Stimulated activated memory B cell treated with anti-CD40 and anti-IgM and Interleukin-4, amounts not matched to agents 10 μg/mL and 1 μg/mL and 100 μg/mL, for 72 hours (primary cell): ENCODE measurements at places on chromosomes 5 and 9.
A peak's percentile ranks its signal among the peaks of the same experiment; 100 is the strongest.

DNA sequence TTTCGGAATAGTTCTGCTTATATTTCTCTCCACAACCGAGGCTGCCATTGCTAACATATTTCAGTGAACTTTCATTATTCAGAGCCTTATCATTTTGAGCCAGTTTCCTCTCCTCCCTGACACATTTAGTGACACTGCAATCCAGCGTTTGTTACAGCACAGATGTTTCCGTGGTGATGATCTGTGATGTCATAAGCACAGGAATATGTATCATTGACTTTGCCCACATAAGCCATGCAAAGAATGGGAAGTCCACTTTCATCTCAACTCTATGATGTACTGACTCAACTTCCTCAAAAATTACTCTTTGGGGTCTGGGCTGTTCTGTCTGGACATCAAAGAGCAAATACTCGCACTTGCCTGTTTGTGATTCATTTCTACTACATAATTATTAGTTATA, 291.8 kb downstream of the EBF1 start:
- no peak overlapping the region for H3K4me3 ChIP-seq
- H3K36me3 ChIP-seq = peaks cover 57% of the 10 kb centered on the region
- no peak for ATAC-seq
- H3K4me1 ChIP-seq = peaks cover 77% of the 10 kb centered on the region
- no peaks in the 10 kb centered on the region for H3K27me3 ChIP-seq

GRCh38 chr5:175850119-175850845, 21.1 kb upstream of the CPLX2 start:
- H3K4me3 ChIP-seq = no peak overlapping the region
- no peak for ATAC-seq
- H3K27ac ChIP-seq = no peak overlapping the region
- peaks cover 5% of the 10 kb centered on the region for H3K36me3 ChIP-seq

DNA sequence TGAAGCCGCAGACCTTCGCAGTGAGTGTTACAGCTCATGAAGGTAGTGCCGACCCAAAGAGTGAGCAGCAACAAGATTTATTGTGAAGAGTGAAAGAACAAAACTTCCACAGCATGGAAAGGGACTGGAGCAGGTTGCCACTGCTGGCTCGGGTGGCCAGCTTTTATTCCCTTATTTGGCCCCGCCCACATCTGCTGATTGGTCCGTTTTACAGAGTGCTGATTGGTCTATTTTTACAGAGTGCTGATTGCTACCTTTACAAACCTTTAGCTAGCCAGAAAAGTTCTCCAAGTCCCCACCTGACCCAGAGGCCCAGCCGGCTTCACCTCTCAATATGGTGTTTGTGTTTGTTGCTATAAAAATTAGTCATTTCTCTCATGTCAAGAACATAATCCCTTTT, 49.7 kb downstream of the RECK start:
- H3K36me3 ChIP-seq = peaks cover 12% of the 10 kb centered on the region
- ATAC-seq = no peak
- H3K4me3 ChIP-seq = no peak overlapping the region
- peaks cover under 1% of the 10 kb centered on the region for H3K4me1 ChIP-seq

DNA sequence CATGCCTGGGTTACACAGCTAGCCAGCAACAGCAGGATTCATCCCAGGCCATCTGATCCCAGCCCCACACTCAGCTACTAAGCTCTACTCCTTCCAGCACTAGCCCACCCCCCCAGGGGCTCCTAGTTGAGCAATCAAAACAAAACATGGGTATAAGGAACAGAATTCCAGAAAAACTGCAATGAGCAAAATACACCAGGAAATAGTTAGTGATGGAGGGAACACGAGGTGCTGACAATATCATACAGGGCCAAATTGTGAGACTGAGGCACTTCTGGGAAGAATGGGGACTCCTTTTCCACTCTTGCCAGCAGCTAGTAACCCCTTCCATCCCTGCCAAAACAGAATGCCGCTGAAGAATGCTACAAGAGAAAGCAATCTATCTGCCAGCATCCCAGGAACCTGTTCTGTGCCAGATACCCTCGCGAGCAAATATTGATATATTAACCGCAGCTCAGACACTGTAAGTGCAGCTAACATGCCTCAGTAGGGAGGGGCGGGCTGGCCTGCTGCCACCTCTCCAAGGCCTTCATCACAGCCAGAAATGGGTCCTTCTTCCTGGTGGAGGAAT, 161.4 kb downstream of the SLIT3 start:
- H3K4me1 ChIP-seq = no peaks in the 10 kb centered on the region
- H3K27ac ChIP-seq = no peak overlapping the region
- H3K27me3 ChIP-seq = no peaks in the 10 kb centered on the region
- H3K4me3 ChIP-seq = no peak overlapping the region

DNA sequence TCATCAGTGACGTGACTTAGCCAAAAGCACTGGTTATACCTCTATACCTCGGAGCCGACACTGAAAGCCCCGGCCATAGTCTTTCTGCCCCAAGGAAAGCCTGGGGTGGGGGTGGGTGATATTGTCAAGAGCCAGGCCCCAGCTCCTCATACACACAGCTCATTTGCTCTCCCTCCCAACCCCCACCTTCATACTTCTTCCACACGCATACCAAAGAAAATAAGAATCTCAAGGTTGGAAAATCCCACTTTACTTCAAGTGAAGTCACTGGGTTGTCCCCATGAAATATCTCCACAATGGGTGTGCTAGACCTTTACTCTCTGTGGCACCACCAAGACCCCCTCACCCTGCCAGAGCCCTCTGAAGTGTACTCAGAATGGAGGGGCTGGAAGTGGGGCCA, 27.1 kb upstream of the MGAT1 start:
- no peak for ATAC-seq
- no peaks in the 10 kb centered on the region for H3K27me3 ChIP-seq
- peak overlapping the region; percentile 98 for H3K27ac ChIP-seq
- H3K36me3 ChIP-seq = peaks cover 77% of the 10 kb centered on the region

- no peak overlapping the region for H3K27ac ChIP-seq
- peaks cover 26% of the 10 kb centered on the region for H3K27me3 ChIP-seq
- no peaks in the 10 kb centered on the region for H3K4me1 ChIP-seq
- H3K4me3 ChIP-seq = no peak overlapping the region
- ATAC-seq = no peak
- no peaks in the 10 kb centered on the region for H3K36me3 ChIP-seq
Measured at GRCh38 chr9:109604781-109605180, 106.7 kb upstream of the PTPN3 start.
